ENCODE measurements at places on chromosomes 2 and 18.

DNA sequence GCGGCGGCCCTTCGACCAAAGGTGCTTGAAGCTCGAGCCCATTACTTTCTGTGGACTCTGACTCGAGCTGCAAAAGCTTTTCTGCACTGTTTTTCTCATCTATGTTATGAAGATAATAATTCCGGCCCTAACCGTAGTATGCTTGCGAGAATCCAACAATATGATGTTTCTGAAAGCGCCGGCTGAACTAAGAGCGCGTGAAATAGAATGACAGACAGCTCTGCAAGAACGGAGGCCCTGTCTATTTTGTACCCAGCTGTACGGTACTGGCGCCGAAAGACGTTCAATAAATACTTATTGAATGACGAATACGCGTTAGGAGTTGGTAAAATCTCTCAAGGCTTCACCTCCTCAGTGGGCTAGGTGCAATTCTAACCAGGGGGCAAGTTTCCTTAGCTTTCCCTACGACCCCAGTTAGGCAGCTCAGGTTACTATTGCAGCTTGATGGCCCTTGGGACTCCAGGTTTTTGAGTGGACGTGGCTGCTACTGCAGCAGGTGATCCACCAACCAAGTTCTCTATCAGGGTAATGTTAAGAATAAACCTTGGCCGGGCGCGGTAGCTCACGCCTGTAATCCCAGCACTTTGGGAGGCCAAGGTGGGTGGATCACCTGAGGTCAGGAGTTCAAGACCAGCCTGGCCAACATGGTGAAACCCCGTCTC is 570 bp downstream of the SCRN3 start:
- no peak for DNase-seq

DNA sequence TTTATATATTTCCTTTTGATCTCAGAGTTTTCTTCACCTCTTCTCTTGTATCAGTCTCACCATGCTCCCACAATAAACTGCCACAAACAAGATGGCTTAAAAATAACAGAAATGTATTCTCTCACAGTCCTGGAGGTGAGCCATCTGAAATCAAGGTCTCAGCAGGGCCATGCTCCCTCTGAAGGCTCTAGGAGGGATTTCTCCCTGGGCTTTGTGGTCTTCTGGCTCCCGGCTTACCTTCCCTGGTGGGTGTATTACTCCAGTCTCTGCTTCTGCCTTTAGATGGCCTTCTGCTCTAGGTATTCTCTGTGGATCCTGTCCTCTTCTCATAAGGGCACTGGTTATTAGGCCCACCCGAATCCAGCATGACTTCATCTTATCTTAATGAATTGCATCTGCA is 994.7 kb upstream of the POU3F3 start:
- DNase-seq, result no peak

DNA sequence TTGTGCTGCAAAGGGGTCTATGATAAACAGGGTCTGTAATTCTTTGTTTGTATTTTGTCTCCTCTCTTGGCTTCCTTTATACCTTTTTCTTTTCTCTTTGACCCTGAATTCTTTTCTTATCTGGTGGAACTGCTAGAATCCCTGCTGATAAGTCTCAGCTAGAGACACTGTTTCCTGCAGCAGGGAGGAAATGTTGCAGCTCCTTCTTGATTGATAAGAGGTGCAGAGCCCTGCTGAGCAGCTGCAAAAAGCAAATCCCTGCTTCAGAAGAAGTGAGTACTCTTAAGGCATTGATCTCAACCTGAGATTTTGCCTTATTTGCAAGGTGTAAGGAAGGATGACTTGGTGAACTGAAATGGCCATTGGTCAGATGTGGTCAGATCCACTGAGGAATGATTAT is 167.8 kb downstream of the NUP35 start:
- no peak for DNase-seq

- no peak for DNase-seq
Measured at GRCh38 chr18:75108579-75109318, 100.2 kb downstream of the PTGR3 start.

DNA sequence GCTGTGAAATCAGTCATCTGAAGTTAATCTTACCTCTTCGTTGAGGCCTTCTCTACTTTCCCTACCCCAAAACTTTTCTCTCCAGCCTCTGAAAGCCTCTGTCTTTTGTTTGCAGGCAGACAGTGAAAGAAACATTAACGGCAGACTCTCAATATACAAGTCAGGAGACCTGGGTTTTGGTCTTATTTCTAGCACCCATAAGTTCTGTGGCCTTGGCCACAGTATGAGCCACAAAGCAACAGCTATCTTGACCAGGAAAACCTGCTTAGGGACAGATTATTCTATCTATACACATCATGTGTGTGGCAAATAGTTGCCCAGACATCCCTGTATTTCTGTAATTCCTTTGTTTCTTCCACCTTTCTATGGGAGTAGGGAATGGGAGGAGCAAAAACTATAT is 318.3 kb downstream of the AGPS start:
- DNase-seq, result no peak

GRCh38 chr2:229903037-229903436 is 18.8 kb downstream of the TRIP12 start:
- DNase-seq, result no peak

DNA sequence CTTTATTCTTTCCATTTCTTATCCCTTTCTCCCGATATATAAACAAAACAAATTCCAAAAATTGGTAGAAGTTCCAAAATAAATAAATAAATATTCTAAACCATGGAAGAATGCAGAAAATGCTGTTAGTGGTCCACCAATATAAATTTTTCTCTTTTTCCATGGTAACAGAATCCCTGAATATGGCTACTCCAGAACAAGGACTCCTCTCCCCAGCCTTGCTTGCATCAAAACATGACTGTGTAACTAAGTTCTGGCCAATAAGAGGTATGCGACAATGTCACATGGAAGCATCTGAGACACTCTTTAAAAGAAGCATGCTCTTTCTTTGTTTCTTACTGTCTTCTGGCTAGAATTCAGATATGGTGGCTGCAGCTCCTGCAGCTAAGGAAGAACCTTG is 325.1 kb upstream of the TANK start:
- DNase-seq, result no peak

- no peak for DNase-seq
Measured at GRCh38 chr2:205969584-205969983, 116.4 kb downstream of the INO80D start.

DNA sequence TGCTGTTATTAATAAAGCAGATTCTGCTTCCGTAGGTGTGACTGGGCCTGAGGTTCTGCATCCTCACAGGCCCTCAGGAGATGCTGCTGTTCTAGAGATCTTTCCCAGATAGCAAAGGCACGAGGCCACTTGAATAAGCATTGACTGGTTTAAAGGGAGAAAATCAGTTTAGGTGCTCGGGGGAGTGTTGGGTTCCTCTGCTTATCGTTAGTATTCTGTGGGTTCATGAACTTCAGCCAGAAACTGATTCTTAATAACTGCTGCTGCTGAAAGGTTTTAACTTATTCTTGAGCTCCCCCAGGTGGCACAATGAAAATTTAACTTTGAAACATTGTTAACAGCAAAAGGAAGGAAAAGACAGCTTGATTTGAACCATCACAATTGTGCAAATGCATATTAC is 56.9 kb downstream of the ITGA6 start:
- no peak for DNase-seq

- no peak for DNase-seq
Measured at GRCh38 chr2:205807758-205808157, 125.5 kb downstream of the NRP2 start.

- DNase-seq, result no peak
Measured at GRCh38 chr2:80515964-80516363, 211.4 kb upstream of the LRRTM1 start.
